ENCODE measurements at places on chromosomes 1 and 21.

- peak; percentile 89 for DNase-seq
These were observed 8.7 kb upstream of the SLX9 start for GRCh38 chr21:44931137-44931500.

- no peak for DNase-seq
These were observed 137.8 kb downstream of the PTPRC start for GRCh38 chr1:198776602-198777029.

GRCh38 chr1:199336745-199337640 lies 690.5 kb upstream of the NR5A2 start:
- peak; percentile 12 for DNase-seq

GRCh38 chr1:232111611-232112010 lies 485.0 kb downstream of the DISC1 start:
- peak; percentile 22 for DNase-seq

DNA sequence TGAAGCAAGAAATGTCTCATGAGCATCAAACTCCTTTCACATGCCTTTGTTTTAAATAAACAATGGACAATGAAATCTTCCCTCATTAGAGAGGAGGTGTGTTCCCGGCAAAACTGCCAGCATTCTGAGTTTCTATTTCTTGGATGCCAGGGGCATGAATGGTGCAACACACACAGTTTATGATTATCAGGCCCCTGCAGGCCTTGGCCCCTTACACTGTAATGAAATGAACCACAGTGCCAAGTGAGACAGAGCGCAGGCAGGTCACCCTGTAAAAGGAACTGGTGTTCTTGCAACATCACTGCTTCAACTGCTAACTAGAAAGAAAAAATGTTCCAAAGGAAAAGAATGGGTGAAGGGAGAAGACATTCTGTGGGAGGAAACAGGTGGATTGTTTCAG lies 3.8 kb upstream of the PIGC start:
- no peak for DNase-seq

- no peak for DNase-seq
These were observed 29.1 kb downstream of the CENPF start for GRCh38 chr1:214632091-214632490.

DNA sequence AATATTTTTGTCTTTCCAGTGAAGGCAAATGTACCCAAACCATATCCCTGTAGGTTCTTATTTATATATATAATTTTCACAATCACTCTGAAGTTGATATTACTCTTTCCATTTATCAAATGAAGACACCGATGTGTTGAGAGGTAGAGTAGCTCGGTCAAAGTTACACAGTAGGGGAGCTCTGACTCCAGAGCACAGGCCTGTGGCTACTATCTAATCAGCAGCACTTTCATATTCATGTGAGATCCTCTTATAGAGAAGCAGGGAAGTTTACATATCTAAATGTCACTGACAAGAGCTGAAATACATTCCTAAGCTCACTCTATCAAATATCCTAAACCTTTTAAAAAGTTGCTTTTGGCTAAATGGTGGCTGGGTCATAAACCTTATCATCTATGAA lies 241.1 kb upstream of the B3GALT2 start:
- DNase-seq = no peak

- no peak for DNase-seq
These were observed 22.9 kb downstream of the HYI start for GRCh38 chr1:43430831-43431230.

DNA sequence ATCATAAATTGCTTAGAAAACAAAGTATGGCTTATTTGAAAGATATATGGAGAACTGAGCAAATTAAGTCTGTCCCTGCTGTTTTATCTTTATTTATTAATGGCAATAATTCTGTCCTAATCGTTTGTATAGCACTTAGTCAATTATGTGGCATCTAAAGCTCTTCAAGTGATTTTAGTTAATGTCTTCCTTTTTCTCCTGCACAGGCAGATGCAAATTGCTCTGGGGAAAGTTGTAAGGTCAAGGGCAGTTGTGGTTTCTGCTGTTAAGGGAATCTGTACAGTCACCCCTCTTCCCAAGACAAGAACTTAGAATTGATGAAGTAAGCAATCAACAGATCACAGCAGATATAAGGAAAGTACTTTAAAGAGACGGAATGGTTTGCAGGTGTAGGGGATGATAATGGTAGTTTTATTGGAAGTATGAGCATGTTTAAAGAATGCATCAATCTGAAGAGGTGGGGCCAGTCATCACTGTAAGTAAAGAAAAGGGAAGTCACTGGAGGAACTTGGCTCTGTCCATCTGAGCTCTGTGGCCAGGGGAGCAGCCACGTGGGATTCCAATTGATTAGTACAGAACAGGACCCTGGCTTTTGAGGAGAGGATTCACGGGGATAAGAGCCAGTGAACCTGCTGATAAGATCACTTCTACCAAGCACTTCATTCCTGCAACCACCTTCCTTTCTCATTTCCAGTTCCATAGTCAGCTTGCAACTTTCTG lies 116.0 kb upstream of the KCNJ6 start:
- no peak for DNase-seq

DNA sequence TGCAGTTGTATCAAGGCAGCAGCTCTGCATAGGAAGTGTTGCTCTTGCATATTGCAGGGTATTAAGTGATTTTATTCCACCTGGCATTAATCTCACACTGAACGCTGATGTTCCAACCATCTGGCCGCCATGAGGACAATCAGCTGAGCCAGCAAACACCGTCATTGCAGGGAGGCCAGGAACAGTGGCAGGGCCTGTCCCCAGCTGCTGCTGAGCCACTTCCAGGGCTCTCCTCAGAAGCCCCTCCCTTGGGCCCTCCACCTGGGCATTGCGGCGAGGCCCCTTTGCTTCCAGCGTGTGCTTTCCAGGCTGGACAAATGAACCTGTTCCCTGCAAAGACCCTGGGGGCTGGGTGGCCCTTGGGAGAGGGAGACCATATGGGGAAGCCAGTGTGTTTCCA lies 171.6 kb upstream of the C1orf174 start:
- DNase-seq = peak; percentile 33

GRCh38 chr21:41045534-41046268 lies 122.3 kb upstream of the BACE2 start:
- DNase-seq = peak; percentile 96

- no peak for DNase-seq
These were observed 9.3 kb downstream of the FTCD start for GRCh38 chr21:46145840-46146691.
